GOT3 (cell line): ENCODE measurements at places on chromosomes 7 and 10.
A peak's percentile ranks its signal among the peaks of the same experiment; 100 is the strongest.

- no peak for DNase-seq
These were observed 5.5 kb downstream of the LFNG start for GRCh38 chr7:2524808-2525657.

DNA sequence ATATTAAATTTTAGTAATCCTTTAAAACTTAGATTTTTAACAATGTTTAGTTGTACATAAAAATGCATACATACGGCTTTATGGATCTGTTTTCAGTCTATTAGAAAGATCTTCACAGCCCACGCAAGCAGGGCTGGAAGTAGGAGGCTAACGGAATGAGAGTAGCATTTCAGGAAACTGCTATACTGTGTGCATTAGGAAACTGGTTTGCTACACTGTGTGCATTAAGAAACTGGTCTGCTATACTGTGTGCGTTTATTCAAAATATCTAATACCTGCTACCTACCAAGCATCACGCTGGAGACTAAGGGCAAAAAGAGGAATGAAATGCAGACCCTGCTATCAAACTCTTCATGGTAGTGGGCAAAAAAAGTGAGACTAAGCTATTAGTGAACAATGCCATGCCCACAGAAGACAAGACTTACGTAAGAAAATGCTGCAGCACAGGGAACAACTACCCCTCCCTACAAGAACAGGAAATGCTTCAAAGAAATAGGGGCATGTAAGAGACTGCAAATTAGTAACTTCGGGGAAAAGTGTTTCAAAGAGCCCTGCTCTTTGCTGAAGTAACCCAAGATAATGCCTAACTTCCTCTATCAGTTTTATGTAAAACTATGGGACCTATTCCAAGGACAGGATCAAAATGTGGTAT lies 11.3 kb downstream of the RAB11FIP2 start:
- DNase-seq, result no peak

- DNase-seq, result no peak
These were observed 137.7 kb downstream of the AHR start for GRCh38 chr7:17436126-17436525.

- no peak for DNase-seq
These were observed 225.2 kb upstream of the TAC1 start for GRCh38 chr7:97506728-97507127.

DNA sequence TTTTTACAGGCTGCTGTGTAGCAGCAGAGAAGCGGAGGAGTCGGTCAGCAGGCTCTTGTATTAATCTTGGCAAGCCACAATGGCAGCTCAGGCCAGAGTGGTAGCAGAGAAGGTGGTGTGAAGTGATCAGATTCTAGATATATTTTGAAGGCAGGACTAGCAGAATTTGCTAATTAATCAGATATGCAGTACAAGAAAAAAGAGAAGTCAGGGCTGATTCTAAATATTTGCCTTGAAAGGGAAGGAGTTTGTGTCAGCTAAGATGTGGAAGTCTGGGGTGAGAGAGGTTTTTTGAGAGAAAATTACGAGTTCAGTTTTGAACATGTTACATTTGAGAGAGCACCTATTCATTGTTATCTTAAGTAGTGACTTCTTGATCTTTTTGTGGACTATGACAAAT lies 176.3 kb downstream of the WNT2 start:
- DNase-seq, result no peak

DNA sequence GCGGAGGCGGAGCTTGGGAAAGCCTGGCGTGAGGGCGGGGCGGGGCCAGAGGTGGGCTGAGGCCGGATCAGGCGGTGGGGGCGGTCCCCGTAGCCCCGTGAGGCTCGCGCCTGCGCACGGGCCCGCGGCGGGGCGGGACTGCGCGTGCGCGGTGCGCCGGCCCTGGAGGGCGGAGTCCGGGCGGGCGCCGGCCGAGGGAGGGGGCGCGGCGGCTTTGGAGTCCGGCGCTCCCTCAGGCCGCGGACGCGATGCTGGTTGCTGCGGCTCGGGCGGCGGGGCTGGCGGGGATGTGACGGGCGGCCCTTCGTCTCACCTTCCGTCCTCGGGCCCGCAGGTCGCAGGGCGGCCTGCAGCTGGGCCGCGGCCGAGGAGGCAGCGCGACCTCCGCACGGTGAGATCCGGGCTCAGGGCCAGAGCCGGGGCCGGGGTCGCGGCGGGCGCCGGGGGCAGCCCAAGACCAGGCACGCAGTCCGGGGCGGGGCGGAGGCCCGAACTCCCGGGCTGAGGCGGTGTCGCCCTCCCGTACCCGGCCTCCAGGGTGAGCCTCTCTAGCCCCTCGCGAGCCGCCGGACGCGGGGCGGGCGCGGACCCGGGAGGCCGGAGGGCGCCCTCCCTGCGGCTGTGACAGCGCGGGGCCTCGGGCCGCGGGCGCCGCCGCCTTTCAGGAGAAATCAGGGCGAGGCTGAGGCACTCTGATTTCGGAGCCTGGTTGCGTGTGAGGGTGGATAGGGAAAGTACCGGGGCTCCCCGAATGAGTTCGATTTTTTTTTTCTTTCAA lies at the start of gene CCSER2:
CCSER2 (plus strand) TSS at position 172 of the 778 bp plus-strand sequence. CDS start 42,464 bp downstream, outside the sequence.
- DNase-seq, result peak; percentile 95

DNA sequence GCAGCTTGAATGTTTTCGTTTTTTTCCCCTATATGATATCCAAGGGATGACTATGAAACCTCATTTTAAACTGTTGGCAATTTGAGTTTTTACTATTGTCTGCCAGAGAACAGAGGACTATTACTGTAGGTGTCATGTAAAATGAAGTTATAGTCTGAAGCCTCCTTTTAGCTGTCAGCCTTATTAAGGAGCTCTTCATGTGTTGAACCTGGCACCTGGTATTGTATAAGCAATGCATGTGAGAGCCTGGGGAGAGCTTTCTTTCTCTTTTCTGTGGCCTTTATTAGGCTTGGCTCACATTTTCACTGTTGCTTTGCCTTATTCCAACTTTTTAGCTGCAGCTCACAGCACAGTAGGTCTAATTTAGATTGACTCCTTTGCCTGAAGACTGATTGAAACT lies 119.1 kb upstream of the FOXP2 start:
- no peak for DNase-seq

- DNase-seq, result no peak
These were observed 6.3 kb upstream of the PILRB start for GRCh38 chr7:100351657-100352058.

- no peak for DNase-seq
These were observed 50.3 kb upstream of the CXCL12 start for GRCh38 chr10:44435196-44435595.

DNA sequence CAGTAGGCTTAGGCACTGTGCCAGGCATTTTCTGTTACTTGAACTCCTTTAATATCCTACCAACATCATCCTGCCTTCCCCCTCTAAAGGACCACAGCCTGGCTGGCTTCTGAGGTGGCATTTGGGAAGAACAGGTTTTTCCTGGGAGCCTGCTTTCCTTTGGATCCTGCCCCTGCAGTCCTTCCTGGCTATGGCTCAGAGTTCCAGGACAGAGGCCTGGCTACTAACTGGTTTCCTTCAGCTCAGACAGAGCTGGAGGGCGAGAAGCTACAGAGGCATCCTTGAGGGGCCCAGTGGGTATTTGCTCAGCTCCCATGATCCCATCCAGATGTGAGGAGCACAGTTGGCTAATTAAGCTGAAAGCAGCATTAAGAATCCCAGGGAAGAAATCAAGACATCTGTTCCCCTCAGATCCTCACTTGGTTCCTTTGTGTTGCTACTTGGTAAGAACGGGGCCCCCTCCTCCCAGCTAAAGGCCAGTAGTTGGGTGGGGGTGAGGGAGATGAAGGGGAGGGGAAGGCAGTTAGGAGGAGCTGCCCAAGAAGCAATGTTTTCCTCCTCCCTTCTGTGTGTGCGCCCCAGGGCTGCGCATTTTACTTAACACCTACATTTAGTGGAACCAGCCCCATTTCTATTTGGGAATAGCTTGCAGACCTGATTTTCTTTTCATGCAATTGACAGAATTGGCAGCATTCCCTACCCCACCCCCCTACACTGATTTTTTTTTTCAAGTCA lies 142.6 kb upstream of the SORCS3 start:
- DNase-seq, result no peak

- no peak for DNase-seq
These were observed 13.7 kb downstream of the PHTF2 start for GRCh38 chr7:77812290-77812685.

- no peak for DNase-seq
These were observed 247.1 kb downstream of the COBL start for GRCh38 chr7:51069411-51070083.

DNA sequence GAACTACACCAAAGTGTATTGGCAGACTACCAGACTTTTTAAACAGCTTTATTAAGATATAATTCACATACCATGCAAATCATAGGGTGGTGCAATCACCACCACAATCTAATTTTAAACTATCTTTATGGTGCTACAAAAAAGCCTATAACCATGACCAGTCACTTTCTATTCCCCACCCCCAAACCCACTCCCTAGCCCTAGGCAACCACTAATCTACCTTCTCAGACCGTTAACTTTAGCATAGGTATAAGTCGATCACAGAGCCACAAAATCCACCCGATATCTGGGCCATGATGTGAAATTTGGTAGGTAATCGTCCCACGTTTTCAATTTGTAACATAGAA lies 536 bp upstream of the POM121 start:
- no peak for DNase-seq

GRCh38 chr7:121810831-121811672 lies 61.9 kb upstream of the PTPRZ1 start:
- no peak for DNase-seq
